Stimulated activated CD4-positive, alpha-beta T cell treated with anti-CD3 and anti-CD28 coated beads, Interleukin-15, amount 100 ng/mL, for 1 hour (primary cell): ENCODE measurements at places on chromosomes 2 and 18.

DNA sequence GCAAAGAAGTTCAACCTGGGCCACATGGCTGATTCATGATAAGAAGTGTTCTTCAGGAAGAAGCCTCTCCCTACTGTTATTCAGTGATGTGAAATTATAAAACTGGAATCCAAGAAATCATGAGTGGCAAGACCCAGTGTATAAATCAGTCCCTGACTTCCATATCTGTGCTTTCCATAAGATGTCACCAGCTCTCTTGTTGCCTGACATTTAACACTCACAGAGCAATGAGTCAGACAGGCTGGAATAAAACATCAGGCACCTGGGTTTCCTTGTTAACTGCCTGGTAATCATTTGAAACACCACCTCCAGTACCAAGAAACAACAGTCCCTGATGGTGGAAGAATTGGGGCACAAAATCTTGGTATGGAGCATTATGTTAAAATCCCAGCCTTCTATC lies 76.1 kb downstream of the SCG2 start:
- DNase-seq: no peak

DNA sequence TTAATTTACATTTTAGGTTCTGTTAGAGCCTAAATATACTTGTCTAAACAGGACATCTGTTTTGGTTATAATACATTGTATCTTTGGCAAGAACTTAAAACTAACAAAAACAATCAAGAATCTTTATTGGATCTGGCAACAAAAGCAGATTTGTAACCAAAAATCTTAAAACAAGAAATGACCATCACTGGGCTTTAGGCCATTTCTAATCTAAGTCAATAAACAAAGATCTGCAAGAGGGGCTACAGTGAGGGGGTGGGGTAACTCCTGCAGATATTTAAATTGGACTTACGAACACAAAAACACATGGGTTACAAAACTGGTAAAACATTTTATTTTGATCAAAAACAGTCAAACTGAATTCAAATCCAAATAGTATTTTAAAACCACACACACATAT lies 77.3 kb downstream of the SRBD1 start:
- no peak for DNase-seq

GRCh38 chr18:57433482-57433881 lies 1.7 kb upstream of the ONECUT2 start:
- no peak for DNase-seq

GRCh38 chr18:63378919-63379638 lies 12.1 kb upstream of the KDSR start:
- no peak for DNase-seq

GRCh38 chr2:24259316-24259715 lies 84.5 kb downstream of the FAM228A start:
- DNase-seq: no peak

GRCh38 chr2:53183581-53183980 lies 584.0 kb upstream of the CHAC2 start:
- no peak for DNase-seq

- DNase-seq: no peak
These were observed 69.2 kb downstream of the FAM161A start for GRCh38 chr2:61784643-61785042.

GRCh38 chr18:47895565-47896250 lies 34.8 kb downstream of the SMAD2 start:
- DNase-seq: no peak
